T1000 (cell line): ENCODE measurements at places on chromosomes 16 and 17.

GRCh38 chr17:50099003-50099402 is 3.9 kb downstream of the PDK2 start:
- no peak for DNase-seq

GRCh38 chr16:78372277-78372676 is 272.8 kb downstream of the WWOX start:
- DNase-seq = no peak

DNA sequence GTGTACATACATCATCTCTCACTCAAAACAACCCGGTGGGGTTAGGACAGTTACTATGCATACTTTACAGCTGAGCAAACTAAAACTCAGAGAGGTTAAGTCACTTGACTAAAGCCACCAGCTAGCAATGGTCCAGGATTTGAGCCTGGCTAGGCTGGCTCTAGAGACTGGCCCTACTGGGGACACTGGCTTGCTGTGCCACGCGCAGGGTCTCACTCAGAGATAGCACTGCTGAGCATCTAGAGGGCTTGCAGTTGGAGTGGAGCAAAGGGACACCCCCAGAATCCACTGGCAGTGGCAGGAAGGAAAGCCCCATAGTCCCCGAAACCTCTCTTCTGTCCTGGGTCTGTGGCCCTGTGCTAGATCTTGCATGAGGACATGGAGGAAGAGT is 11.1 kb downstream of the SAMD14 start:
- DNase-seq = no peak

- no peak for DNase-seq
Observed at GRCh38 chr17:78232859-78233173, 1.4 kb downstream of the TMEM235 start.

- no peak for DNase-seq
Observed at GRCh38 chr17:3531266-3532101, 26.1 kb downstream of the TRPV3 start.

GRCh38 chr17:6040504-6040903 is 29.7 kb upstream of the WSCD1 start:
- DNase-seq = no peak

DNA sequence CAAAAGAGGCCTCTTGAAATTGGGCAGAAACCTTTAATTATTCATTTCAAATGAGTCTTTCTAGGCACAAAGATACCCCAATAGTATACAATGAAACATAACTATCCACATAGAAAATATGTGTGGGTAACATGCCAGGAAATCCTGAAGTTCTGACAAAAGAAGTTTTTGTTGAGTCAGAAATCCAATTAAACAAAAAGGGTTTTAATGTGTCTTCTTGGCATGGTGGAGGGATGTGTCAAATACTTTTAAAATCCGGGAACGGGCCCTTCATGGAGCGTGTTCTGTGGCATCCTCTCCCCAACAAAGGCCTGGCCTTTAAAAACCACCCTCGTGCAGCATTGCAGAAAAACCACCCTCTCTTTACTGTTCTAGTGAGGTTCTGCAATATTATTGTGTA is 14.2 kb downstream of the CDRT4 start:
- no peak for DNase-seq
